HCT116 (cell line): ENCODE measurements at places on chromosomes 16 and 17. TPM values are rescaled to one million over a fixed set of nuclear protein-coding genes. Genes with fewer than 3 reads are reported as not detected.

The GSG1L gene
- total RNA-seq, result not detected

The MYOCD gene
- not detected for total RNA-seq

- DNase-seq, result no peak
These were observed 108.3 kb upstream of the CREBBP start for GRCh38 chr16:3988824-3989223.

The MYL11 gene
- not detected for total RNA-seq

- DNase-seq, result no peak
These were observed 1747.9 kb downstream of the TP53TG3F start for GRCh38 chr16:35207059-35207999.

DNA sequence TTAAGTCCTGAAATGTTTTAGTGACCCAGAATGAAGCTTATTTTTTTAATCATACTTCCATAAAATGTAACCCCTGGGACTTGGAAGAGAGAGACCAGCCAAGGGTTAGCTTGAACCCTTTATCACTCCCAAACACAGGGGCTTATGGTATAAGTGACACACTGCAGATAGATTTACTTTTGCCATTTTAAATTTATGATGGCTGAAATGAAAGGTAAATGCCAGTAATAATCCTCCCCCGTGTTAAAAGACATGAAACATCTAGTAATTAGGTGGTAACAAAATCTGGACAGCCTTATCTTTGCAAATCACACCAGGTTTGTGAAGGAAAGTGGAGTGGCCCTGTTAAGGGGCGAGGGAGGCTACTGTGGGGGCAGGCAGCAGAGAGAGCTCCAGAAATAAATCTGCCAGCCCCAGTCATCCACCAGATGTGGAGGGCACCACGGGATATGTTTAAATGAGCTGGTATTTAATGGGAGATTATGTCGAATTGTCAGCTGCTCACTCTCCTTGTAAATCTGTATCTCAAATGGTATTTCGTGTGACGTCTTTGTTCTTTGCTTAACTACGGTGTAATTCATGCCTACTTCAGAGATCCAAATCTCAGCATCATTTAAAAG lies 326.5 kb downstream of the WWOX start:
- no peak for DNase-seq

The RNF222 gene
- not detected for total RNA-seq

- no peak for DNase-seq
These were observed 320.1 kb downstream of the SLC39A11 start for GRCh38 chr17:72772331-72772821.

- DNase-seq, result no peak
These were observed 33.1 kb upstream of the DDX52 start for GRCh38 chr17:37676115-37676925.

DNA sequence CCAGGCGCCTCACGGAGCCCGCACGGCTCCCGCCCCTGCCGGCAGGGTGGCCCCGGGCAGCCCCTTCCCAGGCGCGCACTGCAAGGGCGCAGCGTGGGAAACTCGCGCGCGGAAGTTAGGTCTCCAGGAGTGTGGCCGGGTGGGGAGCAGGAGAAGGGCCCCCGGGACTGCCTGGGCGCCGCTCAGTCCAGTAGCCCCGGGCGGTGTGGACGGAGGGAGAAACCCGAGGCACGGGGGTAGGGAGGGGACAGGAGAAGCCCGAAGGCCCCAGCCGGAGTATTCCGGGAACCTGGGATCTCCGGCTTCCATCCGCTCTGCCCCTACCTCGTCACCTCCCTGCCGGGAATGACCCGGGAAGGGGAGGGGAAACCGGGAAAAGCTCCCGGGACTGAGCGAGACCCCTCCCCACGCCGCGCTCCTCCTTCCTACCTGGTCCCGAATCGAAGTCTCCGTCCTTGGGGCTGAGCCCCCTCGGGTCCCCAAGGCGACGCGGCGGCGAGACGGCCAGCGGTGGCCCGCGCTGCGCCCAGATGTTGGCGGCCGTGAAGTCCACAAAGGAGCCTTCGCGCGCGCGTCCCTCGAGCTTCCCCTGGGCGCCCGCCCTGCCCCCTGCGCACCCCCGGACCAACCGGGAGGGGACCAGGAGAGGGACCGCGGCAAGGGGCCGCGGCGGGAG lies 418 bp downstream of the SOCS3 start:
- no peak for DNase-seq

DNA sequence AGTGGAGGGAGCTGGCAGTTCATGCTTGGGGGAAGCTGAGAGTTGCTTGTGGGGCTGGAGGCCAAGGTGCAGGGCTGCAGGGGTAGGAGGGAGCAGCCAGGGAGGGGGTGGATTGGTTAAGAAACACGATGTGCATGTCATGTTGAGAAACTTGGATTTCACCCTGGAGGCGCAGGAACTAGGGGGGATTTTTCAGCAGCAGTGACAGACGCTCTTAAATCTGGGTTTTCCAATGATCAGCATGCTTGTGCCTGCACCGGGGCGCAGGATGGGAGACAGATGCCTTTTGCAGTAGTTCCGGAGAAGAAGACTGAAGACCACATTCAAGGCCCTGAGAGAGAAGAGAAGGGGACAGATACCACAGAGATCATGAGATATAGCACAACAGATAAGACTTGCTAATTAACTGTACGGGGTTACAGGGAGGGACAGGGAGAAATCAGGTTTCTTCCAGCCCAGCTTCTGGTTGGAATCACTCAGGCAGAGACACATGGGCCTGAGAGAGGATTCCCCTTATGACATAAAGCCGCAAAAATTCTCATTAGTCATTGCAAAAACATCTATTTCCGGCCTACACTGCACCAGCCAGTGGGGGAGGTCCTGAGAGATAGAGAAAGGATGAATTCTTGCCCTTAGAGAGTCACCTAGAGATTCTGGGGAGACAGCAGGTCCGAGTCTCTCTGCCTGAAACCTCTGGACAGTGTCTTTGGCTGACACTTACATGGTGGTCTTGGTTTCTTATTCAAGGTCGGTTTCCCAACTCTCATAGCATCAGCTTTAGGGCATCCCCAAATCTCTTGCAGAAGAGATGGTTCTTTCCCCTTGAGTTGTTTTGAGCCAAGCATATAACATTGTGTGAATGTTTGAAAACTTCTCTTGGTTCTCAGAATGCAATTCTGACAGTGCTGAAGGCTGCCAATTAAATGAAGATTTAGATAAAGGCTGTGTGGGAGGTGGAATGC lies 27.1 kb downstream of the CDH13 start:
- DNase-seq, result peak; percentile 37

GRCh38 chr16:61681673-61682072 lies 354.6 kb downstream of the CDH8 start:
- no peak for DNase-seq

DNA sequence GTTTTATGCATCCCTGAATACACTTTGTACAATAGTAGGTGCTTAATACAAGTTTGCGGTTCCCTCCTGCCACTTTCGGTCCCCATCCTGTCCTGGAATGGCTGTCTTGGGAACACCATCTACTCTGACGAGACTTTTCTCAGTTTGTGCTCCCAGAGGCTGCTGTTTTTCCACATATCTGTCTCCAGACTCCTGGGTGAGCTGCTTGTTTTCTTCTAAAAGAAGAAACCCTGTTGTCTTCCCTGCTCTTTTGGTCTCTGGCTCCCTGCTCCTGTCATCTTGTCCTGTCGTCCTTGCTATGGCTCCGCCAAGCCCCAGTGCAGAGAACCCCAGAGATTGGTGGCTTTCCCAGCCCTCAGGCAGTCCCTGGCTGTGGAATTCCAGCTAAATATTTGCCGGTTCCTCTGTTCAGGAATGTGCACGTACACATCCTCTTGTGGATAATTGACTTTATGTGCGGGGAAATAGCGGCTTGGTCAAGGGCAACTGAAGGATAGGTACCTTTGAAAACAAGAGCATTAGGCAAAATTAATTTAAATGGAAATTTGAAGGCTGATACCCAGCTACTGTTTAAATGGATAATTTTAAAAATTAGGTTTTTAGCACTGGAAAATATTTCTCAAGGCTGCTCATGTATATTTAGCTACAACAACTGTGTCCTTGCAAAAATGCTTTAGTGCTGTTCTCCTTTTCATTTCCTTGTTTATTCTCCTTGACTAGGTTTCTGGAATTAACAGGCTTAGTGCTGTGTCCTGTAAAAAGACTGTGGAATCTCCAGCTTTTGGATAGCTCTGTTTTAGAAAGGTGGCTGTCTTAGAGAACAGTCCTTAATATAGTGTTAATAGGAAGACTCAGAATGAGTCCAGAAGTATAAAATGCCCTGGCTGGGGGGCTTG lies 50.2 kb upstream of the SLC12A3 start:
- DNase-seq, result no peak

DNA sequence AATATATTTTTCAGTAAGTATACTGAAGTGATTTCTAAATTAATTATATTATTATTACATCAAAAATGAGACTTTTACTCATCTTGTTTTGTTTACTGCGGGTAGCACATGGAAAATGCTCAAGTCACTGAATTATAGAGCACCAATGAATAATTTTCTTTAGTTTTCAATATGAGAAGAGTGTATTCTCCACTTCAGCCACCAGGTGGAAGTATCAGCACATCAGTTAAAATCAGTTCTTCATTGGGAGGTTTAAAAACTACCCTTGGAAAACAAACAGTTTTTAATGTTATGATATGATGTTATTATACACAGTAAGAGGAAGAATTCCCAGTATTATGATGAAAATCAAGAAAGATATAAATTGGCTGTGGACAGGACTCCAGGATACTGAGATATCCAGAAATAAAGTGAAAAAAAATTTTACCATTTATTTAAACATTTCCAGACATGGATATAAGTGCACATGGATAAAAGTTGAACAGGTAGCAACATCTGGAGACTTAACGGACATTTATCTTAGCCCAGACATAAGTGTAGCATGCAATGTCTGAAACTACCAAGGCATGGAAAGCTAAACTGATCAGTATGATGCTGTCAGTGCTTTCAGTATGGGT lies 467.3 kb downstream of the KCNJ2 start:
- DNase-seq, result peak; percentile 54

DNA sequence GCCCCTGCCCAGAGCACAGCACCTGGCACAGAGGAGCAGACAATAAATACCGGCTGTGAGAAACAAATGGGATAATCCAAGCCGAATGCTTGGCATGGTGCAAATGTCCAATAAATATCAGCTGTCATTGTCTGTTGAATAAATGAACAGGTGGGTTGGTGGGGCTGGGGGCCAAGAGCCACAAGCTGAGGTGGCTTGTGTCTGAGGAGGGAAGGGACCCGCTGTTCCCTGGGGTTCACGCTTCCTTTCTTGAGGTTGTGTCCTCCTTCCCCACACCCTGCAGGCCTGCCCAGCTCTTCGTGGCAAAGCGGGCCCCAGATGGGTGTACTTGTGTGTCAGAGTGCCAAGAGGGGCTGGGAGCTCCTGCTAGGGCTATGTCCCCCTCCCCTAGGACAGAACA lies 38.6 kb downstream of the ARHGAP27 start:
- DNase-seq, result no peak

DNA sequence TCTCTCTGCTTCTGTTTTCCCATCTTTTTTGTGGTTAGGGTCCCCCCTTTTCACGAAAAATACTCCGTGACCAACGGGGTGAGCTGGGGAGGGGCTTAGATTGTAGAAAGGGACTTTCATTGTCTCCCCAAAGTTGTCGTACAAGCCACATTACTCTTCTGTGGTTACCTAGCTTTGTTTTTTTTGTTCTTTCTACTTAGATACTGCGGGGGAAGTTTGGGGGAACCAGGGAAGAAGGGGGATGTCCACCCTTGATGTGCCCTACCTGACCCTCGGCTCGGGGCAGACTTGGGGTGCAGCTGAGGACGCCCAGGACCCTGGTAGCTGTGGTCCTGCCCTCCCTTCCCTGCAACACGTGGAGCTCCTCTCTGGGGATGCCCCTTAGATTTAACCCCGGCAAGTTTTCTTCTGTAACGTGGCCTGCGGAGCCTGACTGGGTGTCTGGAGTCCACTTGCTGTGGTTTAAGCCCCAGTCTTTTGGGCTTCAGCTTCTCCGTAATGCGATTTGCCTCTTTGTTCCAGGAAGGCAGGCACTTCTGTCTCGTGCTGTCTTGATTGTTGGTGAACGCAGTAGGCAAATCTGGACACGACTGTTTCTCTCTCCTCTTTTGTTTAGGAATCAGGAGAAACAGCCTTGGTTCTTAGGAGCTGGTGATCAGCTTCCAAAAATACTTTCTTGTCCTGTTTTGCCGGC lies 892 bp downstream of the ABCC1 start:
- DNase-seq, result no peak

The UTS2R gene
- not detected for total RNA-seq

- DNase-seq, result no peak
These were observed 3.8 kb downstream of the MRPL12 start for GRCh38 chr17:81706757-81707624.

DNA sequence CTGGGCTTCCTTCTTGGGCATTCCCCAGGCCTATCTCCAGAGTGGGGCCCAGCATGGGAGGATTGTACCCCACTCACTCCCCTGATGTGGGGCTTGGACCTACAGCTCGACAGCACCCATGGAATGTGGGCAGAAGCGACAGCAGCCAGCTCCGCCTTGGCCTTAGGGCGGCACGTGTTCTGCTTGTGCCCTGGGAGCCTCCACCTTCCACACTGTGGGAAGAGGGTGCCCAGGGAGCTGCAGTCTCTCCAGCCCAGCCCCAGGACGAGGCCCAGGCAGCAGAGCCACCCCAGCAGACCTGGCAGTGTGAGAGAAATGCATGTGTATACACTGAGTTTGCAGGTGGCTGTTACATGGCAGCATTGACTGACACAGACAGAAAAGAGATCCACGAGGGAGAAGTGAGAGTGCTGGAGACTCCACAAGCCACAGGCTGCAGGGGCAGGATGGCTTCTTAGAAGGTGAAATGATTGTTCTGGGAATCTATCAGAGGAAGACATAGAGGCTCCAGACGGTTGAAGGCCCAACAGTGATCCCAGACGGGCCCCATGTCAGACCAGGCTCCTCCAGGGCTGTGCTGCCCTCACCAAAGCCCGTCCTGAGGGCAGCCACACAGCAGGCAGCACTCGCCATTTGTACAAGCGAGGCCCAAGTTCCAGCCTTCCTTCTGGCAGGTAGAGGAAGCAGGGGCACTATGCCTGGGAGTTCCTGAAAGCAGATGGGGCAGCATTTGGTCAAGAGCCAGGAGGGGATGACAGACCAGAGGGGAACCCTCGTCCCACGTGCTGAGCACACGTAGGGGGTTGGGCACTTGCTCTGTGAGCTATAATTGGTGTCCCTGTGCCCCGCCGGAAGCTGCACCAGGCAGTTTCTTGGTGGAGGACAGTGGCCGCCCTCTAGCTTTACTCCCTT lies 2.8 kb upstream of the DNASE1 start:
- DNase-seq, result no peak

DNA sequence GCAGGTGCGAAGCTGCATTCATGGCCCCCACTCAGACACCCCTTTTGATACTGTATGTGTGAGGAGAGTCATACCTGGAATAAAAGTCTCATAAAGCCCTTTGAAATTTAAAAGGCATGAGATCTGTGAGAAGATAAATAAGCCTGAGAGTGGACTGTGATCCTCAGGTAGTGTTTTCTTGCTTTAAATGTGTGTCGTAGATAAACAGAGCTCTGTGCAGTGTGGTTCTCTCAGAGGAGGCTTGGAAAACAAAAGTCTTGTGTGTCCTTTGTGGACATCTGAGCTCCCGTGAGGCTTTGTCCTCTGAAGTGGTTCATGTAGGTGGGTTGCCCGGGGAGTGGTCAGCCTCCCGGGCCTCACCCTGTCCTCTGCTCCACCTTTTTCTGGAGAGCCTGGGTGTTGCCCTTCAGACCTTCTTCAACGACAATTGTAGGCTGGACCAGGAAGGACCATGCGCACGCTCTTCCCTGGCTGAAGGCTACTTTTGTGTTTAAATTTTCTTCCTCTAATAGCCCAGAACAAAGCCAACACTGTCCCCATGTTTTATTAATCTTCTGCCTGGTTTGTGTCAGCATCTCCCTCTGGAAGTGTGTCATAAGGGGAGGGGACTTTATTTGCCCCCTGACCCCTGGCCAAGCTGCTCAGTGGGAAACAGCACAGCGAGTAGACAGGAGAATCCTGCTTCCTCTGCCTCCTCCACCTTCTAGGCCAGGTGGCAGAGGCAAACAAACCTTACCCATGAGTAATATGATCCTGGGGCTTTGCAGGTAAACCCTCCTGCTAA lies 151.2 kb downstream of the MSI2 start:
- DNase-seq, result no peak
